T-helper 2 cell treated with Interferon-gamma antibody and Interleukin-4, amounts not matched to agents 5 μg/mL and 100 μg/mL, for 36 hours (primary cell): ENCODE measurements at places on chromosomes 13 and 19.

DNA sequence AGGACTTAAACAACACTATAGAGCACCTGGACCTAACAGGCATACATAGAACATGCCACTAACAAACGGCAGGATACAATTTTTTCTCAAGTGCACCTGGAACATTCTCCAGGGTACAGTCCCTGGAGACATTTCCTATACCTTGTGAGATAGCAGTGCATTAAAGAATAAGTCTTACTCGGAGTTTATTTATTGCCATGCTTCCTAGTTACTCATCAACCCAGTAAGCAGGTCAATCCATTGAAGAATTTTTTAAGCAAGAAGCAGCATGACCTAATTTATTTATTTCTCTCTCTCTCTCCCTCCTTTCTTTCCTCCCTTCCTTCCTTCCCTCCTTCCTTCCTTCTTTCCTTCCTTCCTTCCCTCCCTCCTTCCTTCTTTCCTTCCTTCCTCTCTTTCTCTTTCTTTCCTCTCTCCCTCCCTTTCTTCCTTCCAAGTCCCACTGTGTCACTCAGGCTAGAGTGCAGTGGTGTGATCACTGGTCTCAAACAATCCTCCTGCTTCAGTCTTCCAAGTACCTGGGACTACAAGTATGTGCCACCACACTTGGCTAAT, 6.6 kb upstream of the TFDP1 start:
- DNase-seq: no peak

- no peak for DNase-seq
Observed at GRCh38 chr19:39112338-39112890, 13.2 kb upstream of the PAK4 start.

DNA sequence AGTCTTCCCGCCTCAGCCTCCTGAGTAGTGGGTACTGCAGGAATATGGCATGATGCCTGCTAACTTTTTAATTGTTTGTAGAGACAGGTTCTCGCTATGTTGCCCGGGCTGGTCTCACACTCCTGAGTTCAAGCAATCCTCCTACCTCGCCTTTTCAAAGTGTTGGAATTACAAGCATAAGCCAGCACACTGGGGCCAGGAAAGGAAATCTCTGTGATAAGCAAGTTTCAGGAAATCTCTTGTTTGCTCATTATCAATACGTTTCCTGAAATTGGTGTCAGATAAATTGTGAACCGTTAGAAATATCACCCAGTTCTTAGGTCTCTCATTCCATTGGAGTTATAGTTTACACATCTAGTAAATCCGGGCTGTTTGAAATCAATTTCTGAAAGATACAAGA, 14.2 kb downstream of the WBP4 start:
- DNase-seq: no peak

DNA sequence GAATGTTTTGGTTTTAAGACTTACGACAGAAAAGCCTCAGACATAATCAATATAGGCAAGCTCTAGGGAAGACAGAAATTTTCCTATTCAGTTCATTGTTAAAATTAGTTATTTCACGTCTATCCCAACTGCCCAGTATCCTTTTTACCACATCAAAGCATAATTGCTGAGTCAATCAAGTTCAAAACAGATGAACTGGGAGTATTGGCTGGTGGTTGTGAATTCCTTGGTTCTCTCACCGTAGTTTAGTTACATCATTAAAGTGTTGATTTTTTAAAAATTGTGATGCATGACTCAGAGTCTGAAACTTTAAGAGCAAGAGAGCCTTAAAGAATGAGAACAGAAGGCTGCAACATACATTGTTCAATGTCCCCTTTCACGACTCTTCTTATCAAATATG, 143.3 kb upstream of the FREM2 start:
- no peak for DNase-seq

- no peak for DNase-seq
Observed at GRCh38 chr13:20408181-20408580, 117.5 kb downstream of the CRYL1 start.

GRCh38 chr13:21636656-21637055, 32.7 kb upstream of the MICU2 start:
- DNase-seq: no peak
